ENCODE measurements at places on chromosomes 2 and 18.

DNA sequence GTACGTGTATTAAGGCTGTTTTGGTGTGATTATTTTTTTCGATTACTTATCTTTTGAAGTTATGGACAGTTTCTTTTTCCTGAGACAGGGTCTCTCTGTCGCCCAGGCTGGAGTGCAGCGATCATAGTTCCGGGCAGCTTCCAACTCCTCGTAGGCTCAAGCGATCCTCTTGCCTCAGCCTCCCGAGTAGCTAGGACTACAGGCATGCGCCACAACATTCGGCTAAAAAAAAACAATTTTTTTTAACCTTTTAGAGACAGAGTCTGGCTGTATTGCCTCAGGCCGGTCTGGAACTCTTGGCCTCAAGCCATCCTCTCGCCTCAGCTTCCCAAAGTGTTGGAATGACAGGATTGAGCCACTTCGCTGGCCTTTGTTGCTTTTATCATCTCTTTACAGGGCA is 945 bp downstream of the HAT1 start:
- no peak for DNase-seq

DNA sequence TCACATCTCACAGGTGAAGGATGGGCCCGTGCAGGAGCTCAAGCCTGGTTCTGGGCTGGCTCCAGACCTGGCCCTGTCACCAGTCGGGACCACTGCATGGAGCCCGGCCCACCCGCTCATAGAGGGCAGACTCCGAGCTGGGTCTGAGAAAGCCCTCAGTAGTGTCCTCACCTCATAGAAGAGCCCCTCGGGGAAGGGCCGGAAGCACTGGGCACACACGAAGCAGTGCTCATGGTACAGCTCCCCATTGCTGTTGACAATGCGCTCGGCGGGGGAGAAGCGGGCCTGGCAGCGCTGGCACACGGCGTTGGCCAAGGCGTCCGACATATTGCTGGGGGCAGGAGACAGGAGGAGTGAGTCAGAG is 11.3 kb downstream of the GPR17 start:
- DNase-seq, result no peak

- DNase-seq, result no peak
These were observed 59.7 kb upstream of the TMEFF2 start for GRCh38 chr2:192254444-192254843.

DNA sequence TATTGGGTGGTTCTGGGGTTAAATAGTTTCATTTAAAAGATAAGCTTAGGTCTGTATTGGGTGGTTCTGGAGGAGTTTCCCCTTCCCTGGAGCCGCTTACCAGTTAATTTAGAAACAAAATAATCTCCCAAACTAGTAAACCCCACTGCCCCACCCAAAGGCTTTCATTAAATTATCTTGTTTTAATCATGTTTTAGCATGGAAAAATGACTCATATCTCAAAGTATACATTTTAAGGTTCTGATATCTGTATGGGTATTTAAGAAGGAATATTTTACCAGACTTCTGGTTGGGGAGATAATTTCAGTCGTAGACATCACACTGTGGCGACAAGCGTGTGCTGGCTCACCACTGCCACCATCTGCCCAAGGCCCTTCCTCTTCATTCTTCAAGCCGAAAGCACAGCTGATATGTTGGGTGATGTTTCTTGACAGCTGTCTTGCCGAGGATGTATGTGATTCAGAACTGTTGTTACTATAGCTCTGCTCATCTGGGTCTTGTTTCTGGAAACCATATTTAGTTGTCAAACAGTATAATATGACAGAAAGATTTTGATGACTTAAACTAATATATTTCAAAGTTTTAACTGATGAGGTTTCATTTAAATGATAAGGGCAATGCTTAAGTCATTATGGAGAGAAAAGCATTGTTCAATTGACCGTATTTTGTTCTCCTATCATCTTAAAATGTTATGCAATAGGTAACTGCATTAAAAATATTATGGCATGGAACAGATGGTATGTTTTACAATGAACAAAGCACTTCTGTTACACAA is 5.1 kb downstream of the FIGLA start:
- peak; percentile 44 for DNase-seq

GRCh38 chr2:29075894-29076705 is 1.8 kb upstream of the PCARE start:
- DNase-seq, result peak; percentile 14

DNA sequence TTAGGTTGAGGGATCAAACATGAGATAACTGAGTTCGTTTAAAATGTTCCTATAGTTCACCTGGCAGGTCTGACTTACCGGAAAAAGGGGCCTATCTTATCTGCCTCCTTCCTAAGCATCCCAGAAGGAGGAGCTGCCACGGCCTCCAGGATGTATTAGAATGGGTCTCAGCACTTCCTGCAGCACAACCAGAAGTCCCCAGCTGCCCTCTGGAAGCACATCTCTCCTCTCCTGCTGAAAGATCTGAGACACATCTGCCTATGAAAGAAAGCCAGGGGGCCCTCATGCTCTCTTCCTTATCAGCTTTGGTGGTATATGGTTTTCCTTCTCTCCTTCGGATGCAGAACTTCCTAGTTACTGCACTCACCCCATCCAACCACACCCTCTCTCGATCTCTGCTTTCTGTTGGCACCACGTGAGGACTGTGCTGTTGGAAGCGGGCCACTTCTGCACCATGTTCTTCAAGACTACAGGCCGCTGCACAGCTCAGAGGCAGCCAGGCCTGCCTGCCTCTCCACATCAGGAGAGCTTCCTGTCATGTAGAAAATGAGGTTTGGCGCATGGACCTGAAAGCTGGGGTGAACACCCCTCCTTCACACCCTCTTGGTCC is 6.5 kb downstream of the IGFBP5 start:
- no peak for DNase-seq

DNA sequence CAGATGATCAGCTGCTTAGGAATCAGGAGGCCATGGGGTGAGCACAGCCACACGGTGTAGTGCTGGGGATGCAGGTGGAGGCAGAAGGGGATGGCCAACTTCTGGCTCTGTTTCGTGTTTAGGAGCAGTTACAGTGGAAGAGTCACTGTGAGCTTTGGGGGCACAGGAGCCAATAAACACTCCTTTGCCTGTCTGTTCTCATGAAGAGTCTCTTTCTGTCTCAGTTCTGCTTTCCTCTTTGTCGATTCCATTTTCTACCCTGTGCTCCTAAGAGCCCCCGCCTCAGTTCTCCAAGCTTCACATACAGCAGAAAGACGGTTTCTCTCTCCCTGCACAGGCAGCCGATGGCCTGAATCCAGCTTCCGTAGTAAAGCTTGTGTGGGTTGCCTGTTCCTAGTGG is 21.0 kb upstream of the RRM2 start:
- no peak for DNase-seq

Measured in GM12865 (cell line).